Skeletal muscle cell (primary cell): ENCODE measurements at places on chromosomes 1 and 21.
A peak's percentile ranks its signal among the peaks of the same experiment; 100 is the strongest.

- no peak for DNase-seq
Measured at GRCh38 chr1:65175171-65176055, 27.4 kb downstream of the AK4 start.

DNA sequence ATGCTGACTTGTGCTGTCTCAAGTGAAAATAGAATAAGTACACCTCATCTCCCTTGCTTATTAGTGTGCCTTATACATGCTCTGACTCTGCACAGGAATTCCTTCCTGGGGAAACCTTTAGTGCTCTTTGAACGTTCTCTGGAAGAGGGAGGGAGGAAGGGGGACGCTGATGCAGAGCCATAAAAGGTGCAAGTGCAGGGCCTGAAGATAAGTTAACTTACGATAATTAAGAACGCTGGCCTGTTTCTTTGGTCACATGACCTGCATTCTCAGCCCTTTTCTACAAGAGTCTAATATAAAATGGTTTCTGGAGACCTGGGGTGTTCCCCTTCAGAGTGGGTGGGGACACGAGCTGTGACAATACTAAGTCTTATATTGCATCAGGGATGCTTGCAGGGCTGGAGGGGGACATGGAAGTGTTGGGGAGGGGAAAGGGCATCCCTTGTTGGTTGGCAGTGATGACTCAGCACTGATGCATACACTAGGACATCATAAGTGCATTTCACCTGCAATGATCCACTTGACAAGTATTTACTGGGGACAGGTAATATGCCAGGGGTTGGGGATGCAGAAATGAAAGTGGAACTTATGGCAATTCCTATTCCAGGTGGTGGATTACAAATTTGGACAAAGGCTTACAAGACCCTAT, 26.3 kb upstream of the KIAA0040 start:
- DNase-seq: no peak

DNA sequence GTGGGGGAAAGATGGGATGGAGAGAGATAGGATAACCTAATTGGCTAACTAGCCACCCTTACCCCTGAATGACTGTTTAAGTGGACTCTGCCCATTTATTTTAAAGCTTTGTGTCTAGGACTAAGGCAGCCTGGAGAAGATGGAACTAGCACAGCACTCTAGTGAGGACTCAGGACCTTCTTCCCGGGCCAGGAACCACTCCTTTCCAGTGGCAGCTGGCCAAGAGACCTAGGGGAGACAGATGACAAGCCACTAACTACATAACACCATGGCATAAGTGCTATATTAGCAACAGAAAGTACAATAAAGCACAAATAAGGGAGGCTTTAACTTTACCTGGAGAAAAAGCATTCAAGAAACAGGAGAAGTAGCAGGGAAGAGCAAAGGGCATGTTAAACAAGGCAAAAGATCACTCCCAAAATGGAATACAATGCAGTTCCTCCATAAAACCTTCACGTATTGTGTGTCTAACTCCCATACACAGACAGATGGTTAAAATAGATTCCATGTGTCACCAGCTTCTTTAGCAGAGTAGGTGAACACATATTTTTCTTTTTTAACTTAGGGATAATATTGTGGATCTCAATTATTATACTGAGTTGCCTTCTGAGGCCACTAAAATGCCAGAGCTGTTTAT, 20.6 kb downstream of the CLCA1 start:
- DNase-seq: no peak

DNA sequence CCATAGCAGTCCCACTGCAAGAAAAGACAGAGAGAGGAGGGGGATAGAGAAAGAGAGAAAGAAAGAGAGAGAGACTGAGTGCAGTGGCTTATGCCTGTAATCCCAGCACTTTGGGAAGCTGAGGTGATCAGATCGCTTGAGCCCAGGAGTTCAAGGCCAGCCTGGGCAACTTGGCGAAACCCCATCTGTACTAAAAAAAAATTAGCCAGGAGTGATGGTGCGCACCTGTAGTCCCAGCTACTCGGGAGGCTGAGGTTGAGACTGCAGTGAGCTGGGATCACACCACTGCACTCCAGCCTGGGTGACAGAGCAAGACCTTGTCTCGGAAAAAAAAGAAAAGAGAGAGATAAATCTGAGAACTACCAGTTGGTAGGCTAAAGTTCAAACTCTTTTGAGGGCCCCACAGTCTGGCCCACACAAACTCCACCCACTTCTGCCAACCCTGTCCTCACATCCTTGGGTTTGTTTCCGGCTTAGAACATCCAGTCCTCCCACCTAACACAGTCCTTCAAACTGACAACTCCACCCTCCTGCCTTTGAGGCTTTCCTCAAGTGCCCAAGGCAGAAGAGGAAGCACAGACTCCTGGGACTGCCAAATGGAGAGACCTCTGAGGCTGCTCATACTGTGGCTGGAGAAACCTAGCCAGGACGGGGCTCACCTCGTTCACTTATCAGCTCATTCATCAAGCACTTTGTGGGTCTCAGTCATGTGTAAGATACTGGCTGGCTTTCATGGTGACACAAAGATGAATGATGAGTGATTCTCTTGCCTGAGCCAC, 20.1 kb downstream of the TFAP2E start:
- no peak for DNase-seq

DNA sequence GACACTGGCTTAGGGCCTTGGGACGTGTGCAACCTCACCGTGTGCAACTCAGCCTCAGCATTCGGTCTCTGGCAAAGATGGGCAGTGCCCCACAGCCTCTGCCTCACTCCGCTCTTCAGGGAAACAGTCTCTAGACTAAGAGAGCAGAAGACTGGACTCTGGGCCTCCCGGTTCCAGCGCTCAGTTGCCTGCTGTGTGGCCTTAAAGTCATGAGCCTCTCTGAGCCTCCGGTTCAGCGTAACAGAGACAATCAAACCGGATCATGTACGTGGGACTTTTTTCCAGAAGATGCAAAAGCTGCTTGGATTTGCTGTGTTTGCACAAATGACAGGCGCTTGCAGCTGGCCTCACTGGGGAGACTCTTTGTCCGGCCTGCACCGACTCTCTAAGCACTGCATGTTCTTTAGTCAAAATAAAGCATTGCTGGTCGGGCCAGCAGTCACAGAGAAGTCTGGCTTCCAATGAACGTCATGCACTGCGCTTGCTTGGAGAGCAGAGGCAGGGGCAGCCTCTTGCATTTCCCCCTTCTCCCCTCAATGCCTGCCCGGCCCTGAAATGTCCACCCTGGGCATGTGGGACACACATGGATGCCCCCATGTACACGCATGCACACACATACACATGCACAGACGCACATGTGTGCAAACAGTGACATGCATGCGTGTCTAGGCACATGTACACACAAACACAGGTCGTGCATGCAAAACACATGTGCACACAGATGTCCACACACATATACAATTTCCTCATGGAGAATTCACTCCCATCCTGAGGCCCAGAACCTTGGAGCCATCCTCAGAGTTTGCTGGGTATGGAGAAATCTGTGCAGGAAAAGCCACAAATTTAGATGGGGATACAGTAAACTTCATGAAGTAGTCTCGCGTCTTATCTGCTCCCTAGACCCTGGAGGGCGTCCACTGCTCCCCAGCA, 152.4 kb downstream of the PRDM16 start:
- no peak for DNase-seq

GRCh38 chr21:10425856-10426255, 95.5 kb upstream of the TPTE start:
- no peak for DNase-seq

- DNase-seq: no peak
Measured at GRCh38 chr1:169509354-169509753, 23.6 kb upstream of the SLC19A2 start.

DNA sequence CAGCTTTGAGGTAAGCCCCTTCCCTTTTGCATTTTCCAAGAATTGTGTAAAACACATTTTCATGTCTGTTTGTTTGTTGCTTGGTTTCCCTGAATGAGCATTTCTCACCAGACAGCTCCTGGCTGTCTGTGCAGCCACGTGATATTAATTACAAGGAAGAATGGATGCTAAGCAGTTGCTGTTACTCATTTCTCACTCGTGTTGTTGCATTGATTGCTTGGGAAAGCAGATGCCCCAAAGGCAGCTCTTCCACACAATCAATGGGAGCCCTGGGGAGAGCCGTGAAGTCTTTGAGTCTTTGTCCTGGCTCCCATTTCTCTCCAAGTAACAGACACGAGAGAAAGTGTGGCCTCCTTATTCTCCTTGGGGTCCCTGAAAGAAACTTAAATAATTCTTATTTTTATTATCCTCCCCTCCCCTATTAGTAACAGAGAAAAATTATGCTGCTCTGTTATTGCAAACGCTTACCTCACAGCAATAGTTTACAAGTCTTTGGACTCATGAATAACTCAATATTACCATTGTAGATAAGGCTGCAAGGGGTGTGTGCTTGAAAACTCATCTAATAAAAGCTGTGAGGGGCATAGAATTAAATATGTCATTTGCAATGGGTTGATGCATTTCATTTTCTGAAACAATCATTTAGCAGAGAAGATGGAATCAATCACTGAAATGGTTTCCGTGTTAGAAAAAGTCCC, 127.7 kb upstream of the CAMK1G start:
- no peak for DNase-seq

- no peak for DNase-seq
Measured at GRCh38 chr1:40371707-40372258, 1.7 kb upstream of the SMAP2 start.

GRCh38 chr1:231887866-231888265, 261.3 kb downstream of the DISC1 start:
- no peak for DNase-seq

- peak; percentile 57 for DNase-seq
Measured at GRCh38 chr1:181062836-181063428, 25.6 kb upstream of the IER5 start.

- no peak for DNase-seq
Measured at GRCh38 chr1:152313970-152314369, 11.1 kb downstream of the FLG start.

DNA sequence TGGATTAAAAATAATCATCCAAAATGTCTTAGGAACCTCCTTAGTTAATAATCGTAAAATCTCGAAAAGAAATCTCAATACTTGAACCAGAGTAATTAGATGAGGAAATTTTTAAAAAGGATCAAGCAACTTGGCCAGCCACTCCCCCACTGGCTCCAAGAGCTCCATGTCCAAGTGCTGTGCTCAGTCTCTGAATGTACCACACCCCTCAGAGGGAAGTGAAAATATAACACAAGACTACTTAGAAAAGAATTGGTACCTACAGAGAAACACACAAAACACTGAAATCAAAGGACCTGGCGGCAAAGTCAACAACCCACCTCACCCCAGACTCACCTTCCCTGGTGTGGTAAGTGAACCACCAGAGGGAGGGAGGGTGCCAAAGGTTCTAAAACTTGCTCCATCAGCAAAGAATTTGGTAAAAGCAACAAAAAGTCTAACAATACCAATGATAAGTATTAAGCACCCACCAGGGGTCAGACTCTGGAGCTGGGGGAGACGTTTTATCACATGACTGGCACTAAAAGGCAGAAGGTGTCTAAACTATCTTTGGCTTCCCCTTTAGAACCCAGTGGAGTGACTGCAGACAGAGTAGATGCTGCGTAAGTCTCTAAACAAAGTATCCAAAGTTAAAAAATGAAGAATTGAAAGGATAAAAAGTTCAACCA, 14.0 kb downstream of the LBR start:
- DNase-seq: no peak

- DNase-seq: no peak
Measured at GRCh38 chr21:29448766-29449165, 150.0 kb downstream of the BACH1 start.

DNA sequence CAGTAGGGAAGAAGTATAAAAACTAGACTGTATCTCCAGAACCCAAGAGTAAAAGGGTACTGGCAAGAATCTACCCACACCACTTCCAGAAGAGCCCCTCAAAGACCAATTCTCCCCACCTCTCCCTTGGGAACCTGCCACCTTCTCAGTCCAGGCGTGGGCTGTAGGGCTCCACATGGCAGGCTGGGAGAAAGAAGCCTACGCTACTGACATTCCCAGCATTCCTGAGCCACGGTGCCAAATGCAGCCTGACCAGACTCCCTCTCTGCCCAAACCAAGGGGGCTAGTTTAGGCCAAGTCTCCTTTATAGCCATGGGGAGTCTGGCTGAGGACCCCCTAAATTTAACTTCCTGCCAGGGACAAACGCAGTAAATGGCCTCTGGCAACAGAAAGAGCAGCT, 2.0 kb downstream of the UBE2Q1 start:
- DNase-seq: no peak

- no peak for DNase-seq
Measured at GRCh38 chr1:93531193-93531592, 83.3 kb downstream of the FNBP1L start.

- DNase-seq: no peak
Measured at GRCh38 chr1:1037366-1038327, 17.7 kb downstream of the AGRN start.

DNA sequence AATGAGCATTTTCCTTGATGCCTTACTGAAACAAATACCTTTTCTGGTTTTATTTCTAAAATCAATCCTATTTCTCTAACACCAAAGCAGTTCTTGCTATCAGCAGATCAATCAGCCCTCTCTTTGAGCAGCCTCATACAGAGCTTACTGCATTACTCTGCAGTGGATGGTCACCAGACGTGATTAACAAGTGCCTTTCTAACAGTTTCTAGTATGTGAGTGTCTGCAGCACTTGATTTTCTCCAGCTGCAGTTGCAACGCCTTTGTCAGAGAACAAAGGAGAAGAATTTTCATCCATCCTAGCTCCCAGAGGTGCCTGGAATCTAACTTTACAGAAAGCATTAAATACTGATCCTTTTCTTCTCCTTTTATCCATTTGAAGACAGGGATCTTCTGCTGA, 177.3 kb upstream of the SGIP1 start:
- no peak for DNase-seq

DNA sequence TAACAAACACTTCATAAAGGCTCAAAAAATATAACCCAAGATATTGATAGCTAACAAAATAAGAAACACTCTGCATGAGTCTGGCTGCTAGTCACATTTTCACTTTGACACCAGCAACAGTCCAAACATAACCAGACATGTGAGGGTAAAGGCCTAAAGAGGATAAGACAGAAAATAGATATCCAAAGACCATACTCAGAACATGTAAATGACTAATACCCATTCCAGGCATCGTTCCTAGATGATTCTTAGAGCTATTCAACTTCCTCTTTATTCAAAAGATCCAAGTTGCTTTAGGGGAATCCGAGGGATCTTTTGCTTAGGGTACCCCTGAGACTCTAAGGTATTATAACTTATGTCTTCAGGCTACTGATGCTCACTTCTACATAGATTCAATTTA, 5.1 kb downstream of the COL24A1 start:
- DNase-seq: peak; percentile 56

DNA sequence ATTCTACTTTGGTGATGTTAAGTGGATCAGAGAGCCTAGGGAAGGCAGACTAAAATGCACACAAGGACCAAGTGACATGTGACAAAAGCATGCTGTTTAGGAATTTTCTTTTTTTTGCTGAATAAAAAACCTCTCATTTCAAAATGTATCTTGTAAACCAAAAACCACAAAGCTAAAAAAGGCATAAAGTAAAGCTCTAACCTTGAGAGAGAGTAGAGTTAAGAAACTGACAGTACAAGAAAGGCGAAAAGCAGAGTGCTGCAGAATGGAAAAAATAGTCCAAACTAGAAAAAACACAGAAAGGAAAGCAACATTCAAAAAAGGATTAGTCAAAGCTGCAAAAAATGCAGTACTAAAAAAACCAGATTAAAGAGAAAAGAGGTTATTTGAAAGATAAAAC, 76.5 kb downstream of the EPS15 start:
- no peak for DNase-seq
